ENCODE measurements at places on chromosomes 5 and 9.

DNA sequence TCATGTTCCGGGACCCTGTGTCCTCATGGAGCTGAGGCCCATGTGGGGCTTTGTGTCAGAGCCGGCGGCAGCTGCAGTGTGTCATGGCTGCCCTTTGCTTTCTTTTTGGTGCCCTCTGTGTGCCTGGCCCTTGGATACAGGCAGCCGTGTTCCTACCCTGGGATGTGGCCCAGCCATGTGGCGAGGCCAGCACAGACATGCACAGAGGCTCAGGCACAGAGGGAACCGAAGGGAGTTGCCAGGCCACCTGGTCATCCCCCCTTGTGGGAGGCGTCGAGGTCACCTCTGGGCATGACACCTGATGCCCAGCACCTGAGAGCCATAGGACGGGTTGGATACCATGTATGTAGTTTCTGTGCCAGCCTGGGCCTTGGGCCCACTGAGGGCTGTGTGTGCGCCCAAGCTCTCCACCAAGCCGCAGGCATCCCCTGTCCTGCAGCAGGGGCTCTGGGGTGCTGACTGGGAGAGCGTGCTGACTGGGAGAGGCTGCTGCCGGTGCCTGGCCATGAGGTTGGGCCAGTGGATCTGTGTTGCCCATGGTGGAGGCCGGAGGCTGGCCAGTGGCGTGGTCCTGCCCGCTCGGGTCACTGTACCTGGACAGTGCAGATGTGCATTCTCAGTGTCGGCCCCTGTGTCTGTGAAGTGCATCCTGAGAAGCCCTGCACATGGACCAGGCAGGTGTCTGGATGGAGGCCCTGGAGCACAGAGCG, 4.8 kb downstream of the NKD2 start:
- no peak for DNase-seq

- no peak for DNase-seq
These were observed 102.3 kb downstream of the ENC1 start for GRCh38 chr5:74538206-74538661.

GRCh38 chr5:65967288-65968066, 41.1 kb downstream of the ERBIN start:
- no peak for DNase-seq

- no peak for DNase-seq
These were observed 19.9 kb downstream of the SEMA4D start for GRCh38 chr9:89477811-89478630.

- DNase-seq = no peak
These were observed 28.9 kb downstream of the PLPP7 start for GRCh38 chr9:131318231-131319085.

DNA sequence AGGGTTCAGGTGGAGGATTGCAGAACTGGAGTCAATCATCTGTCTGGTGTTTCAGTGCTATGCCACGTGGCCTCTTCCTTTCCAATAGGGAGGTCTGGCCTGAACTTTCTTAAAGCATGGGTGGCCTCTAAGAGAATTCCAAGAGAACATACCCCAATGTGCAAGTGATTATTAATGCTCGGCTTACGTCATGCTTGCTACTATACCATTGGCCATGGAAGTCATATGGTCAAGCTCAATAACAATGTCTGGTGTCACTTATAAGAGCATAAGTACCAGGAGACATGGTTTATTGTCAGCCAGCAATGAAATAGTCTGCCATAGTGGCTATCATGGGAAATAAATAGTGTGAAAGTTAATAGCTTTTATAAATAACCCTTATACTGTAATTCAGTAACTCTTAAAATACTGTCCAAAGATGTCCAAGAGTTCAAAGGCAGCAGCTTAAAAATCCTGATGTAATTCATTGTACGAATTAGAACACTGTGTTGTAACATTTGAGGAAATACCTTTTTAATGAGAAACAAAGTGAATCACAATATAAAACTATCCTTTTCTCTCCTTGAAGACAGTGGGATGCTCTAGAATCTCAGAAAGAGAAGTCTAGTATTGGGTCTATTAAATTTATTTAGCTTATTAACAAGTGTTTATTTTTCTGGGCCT, 355.4 kb upstream of the PRR16 start:
- DNase-seq = no peak

GRCh38 chr9:5850724-5851122, 17.8 kb upstream of the ERMP1 start:
- DNase-seq = no peak

DNA sequence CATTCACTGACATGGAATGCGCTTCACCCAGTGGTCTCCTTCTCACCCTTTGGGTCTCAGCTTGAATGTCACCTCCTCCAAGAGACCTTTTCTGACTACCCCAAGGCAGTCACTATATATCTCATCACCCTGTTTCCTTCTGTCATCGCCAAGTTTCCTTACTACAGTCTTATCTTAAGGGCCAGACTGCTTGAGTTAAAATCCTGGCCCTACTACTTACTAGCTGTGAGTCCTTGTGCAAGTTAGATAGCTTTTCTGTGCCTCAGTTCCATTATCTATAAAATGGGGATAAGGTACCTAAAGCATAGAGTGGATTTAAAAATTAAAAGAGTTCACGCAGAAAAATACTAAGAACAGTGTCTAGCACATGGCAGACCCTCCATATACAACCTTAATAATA, 132.4 kb downstream of the GABBR2 start:
- no peak for DNase-seq

GRCh38 chr9:77601476-77602099, 46.5 kb downstream of the GNA14 start:
- DNase-seq = no peak

DNA sequence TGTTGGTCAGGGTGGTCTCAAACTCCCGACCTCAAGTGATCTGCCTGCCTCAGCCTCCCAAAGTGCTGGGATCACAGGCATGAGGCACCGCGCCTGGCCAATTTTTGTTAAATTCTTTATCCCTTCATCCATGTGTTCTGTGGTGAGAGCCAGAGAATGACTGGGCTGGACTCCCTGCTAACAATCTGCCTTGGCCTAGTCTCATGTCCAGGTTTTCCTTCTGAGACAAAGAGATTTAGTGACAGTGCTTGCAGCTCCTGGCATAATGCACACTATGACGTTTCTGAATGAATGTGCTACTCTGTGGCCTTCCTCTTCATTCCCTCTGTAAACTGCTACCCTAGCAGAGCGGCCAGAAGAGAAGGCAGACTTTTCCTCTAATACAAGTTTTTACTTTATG, 79.3 kb downstream of the FOXD1 start:
- no peak for DNase-seq

- DNase-seq = no peak
These were observed 69.1 kb upstream of the PUM3 start for GRCh38 chr9:2913026-2913425.

- no peak for DNase-seq
These were observed 76.5 kb downstream of the VAV2 start for GRCh38 chr9:133915534-133916158.

GRCh38 chr5:137014731-137015130, 484.4 kb downstream of the SPOCK1 start:
- DNase-seq = no peak

- DNase-seq = no peak
These were observed 473.0 kb downstream of the TUSC1 start for GRCh38 chr9:25205285-25205684.

- DNase-seq = no peak
These were observed 25.9 kb upstream of the MSANTD3 start for GRCh38 chr9:100401042-100401441.

DNA sequence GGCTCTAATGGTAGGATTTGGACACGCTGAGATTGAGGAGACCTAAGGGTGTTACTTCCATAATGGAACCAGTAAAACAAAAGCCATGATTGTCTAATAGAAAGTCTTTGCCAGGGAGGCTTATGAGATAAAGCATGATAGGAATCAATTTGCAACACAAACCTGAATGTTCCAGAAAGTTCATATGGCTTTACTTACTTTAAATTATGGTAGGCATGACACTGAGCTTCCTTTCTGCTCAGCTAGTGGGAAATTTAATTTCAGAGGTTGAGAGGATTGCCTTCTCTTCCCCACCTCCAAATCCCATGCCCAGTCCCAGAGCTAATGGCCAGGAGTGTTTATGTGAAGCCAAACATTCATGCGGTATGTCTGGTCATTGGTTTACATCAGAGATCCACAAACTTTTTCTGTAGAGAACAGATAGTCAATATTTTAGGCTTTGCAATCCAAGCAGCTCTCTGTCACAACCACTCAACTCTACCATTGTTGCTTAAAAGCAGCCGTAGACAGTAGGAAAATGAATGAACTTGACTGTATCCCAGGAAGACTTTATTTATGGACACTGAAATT, 114.5 kb downstream of the UGCG start:
- no peak for DNase-seq

DNA sequence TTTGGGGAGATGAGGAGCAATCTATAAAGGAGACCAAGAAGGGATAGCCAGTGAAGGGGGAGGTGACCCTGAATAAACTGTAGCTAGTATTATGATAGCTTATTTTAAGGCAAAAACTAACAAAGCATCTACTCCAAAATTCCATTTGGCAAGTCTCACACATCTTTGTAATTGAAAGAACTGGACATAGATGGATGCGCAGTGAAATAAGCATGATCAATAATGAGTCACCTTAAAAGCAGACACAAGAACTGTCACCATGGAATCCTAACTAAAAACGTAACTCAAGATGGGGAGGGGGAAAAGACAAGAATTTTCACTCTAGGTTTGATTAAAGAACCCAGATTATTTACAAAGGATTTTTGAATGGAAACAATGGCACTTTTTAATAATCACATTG, 164.5 kb downstream of the MED27 start:
- no peak for DNase-seq

GRCh38 chr5:139611703-139612584, 36.2 kb upstream of the CXXC5 start:
- no peak for DNase-seq

DNA sequence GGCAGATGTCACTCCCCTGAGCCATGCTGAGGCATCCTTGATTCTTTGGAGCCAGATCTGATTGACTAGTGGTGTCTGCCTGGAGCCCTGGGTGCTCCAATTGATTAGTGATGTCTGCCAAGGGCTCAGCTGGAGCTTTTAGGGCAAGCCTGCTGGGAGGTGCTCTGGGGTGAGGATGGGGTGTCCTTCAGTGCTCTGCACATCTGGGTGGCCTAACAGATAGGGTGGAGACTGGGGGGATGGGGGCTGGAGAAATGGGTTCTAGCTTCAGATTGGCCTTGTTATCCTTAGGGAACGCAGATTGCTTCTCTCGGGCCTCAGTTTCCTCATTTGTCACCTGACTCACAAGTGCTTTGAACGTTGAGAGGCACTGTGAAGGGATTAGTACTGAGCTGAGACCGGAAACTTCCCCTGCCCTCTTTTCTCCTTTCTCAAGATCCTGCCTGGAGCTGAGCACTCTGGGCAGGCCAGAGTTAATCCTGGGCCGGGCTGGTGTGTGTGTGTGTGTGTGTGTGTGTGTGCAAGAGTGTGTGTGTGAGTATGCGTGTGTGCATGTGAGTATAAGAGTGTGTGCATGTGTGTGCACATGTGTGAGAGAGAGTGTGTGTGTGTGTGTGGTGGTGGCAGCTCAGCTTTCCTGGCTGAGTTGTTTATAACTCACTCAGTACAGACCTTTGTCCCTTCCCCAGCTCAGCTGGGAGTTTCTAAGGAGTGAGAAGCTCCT, 5.6 kb upstream of the IER5L start:
- no peak for DNase-seq

- DNase-seq = no peak
These were observed 17.9 kb downstream of the PRLR start for GRCh38 chr5:35212122-35212982.

DNA sequence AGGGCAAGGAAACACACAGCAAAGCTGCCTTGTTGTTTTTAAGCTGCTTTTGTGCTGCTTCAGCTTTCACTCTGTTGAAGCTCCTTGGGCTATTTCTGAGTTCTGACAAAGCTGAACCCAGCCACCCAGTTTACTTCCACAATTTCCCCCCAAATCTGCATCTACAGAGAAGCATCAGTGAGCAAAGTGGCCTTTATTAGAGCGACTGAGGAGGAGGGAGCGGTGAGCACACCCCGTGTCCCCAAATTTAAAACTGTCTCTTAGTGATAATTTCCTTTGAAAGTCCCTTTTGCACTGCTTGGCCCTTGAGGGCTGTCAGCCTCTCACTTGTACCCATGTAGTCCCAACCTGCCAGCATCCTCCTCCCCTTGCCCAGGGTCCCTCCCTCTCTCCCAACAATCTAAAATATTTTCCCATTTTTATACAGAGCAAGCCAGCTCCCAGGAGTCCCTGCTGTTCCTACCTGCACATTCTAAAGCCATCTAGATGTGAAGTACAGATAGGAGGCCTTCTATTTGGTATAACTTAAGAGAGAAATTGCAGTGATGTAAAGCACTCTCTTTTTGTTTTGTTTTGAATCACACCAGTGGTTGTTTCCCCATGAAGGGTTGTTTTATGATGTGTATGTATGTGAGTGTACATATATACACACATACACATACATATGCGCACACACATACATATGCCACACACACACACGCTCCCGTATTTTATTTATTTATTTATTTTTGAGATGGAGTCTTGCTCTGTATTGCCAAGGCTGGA, 313.5 kb downstream of the TLE4 start:
- no peak for DNase-seq

DNA sequence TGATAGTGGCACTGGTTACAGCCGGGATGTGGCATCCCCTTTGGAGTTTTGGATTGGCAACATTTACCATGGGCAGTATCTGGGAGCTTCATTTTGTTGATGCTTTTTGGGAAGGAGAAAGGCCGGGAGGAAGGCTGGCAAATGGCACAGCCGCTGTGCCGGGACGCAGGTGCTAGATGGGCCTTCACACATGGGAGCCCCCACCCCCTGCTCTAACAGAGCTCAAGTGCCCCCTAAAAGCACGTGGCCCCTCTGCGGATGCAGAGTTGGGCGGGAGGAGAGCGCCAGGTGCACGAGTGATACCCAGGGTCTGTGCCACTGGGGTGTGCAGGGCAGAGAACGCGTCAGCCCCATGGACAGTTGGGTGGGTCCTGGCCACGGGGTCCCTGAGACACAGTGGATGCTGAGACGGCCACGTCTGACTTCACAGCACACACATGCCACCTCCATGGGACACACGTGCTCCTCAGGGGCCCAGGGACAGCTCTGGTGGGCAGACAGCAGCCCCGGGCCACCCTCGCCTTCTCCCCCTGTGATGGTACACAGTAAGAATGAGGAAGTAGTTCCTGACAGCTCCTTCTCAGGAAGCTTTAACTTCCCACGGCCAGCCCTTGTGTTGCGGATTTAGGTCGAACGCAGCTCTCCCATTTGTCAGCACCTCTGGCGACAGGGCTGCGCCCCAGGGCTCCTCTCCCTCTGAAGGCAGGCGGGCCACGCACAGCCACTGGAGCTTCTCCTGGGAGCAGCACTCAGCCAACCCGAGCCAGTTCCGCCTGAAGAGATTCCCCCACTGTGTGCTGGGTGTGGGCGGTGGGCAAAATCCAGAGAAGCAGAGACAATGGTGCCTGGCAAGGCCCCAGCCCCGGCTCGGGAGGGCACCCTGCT, 10.8 kb downstream of the SLC9A3 start:
- DNase-seq = no peak

DNA sequence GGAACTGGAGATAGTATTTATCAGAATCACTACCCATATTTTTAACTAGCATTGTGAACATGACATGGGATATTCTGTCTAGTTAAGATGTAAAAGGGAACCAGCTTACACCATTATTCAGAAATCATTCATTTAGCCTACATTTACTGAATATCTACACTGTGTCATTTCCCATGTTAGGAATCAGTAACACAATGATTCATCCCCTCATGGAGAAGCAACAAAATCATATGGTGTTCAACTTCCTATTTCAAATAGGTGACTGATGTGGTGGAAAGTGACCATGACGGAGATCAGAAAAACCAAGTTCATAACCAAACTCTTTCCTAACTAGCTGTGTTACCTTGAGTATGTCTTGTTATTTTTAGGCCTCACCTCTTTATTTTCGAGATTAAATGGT, 550.0 kb upstream of the TUSC1 start:
- no peak for DNase-seq
